Thyroid gland (tissue), 4 donors: ENCODE measurements at places on chromosomes 7 and 10. TPM values are rescaled to one million over a fixed set of nuclear protein-coding genes. Genes with fewer than 3 reads are reported as not detected.

CLDN15 gene
- 5.6 TPM for total RNA-seq

GIMAP1 gene
- 10.7 TPM for total RNA-seq

ARMC10 gene
- 72.4 TPM for total RNA-seq

DPP6 gene
- total RNA-seq, result 97.7 TPM

ADRA2A gene
- 1.7 TPM for total RNA-seq

LIPF gene
- total RNA-seq, result not detected

MYL10 gene
- not detected for total RNA-seq

BAIAP2L1 gene
- total RNA-seq, result 20.9 TPM

CYP2E1 gene
- 0.20 TPM for total RNA-seq

TMEM243 gene
- total RNA-seq, result 132 TPM

DNA sequence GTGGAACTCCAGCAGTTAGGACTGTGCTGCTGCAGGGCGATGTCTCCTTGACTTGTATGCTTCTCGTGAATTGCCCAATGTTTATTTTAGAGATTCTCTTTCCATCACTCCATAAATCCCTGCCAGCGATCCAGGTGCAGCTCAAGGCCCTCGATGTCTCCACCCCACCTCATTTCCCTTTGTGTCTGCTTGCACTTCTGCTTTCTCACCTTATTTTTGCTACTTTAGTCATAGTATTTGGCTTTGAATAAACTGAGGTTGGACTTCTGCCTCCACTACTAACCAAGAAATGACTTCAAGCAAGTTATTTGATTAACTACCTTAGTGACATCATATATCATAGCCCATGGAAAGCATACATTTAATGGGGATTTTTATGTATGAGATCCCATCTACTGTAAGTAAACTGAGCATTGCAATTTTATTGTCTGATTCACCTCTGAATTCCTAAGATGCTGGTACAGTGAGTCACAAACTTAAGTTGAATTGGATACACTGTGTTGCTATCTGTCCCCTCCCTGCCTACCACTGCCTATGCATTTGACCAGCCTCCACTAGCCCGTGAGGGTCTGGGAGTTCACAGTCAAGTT, 255.8 kb downstream of the ABCA13 start:
- no peak overlapping the region for H3K27ac ChIP-seq
- no peaks in the 10 kb centered on the region for H3K36me3 ChIP-seq
- no peaks in the 10 kb centered on the region for H3K4me1 ChIP-seq
- no peaks in the 10 kb centered on the region for H3K27me3 ChIP-seq
- no peak for DNase-seq

- H3K4me1 ChIP-seq, result no peaks in the 10 kb centered on the region
- DNase-seq, result no peak
- no peaks in the 10 kb centered on the region for H3K27me3 ChIP-seq
- H3K27ac ChIP-seq, result peak overlapping the region; percentile 13
- no peak overlapping the region for H3K4me3 ChIP-seq
Observed at GRCh38 chr7:114979803-114980507, 58.1 kb downstream of the MDFIC start.

DNA sequence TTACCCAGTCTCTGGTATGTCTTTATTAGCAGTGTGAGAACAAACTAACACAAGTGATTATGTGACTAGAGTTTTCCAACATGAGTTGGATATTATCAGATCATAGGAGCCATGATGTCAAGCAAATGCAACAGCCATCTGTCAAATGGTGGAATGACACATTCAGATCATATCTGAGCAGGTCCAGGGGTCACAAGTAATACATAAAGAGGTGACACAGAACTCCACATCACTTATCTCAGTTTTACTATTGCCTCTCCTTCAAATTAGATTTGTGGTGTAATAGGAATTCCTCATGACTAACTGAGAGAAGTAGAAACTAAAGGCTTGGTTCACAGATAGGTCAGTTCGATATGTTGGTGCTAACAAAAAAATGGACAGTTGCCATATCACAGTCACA, 12.2 kb upstream of the SAMD9L start:
- no peak for DNase-seq
- no peak overlapping the region for H3K27ac ChIP-seq
- H3K4me3 ChIP-seq, result no peak overlapping the region
- H3K27me3 ChIP-seq, result no peaks in the 10 kb centered on the region
- no peaks in the 10 kb centered on the region for H3K4me1 ChIP-seq

DNA sequence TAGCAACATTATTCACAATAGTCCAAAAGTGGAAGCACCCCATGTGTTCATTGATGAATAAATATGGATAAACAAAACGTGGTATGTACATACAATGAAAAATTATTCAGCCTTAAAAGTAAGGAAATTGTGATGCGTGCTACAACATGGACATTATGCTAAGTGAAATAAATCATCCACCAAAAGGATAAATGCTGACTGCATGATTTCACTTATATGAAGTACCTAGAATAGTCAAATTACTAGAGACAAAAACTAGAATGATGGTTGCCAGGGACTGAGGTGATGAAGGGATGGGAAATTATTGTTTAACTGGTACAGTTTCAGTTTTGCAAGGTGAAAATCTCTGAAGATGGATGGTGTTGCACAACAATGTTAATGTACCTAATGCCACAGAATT, 56.6 kb downstream of the THSD7A start:
- no peak for DNase-seq
- no peak overlapping the region for H3K4me3 ChIP-seq
- no peaks in the 10 kb centered on the region for H3K27me3 ChIP-seq
- no peaks in the 10 kb centered on the region for H3K36me3 ChIP-seq
- no peaks in the 10 kb centered on the region for H3K4me1 ChIP-seq

DNA sequence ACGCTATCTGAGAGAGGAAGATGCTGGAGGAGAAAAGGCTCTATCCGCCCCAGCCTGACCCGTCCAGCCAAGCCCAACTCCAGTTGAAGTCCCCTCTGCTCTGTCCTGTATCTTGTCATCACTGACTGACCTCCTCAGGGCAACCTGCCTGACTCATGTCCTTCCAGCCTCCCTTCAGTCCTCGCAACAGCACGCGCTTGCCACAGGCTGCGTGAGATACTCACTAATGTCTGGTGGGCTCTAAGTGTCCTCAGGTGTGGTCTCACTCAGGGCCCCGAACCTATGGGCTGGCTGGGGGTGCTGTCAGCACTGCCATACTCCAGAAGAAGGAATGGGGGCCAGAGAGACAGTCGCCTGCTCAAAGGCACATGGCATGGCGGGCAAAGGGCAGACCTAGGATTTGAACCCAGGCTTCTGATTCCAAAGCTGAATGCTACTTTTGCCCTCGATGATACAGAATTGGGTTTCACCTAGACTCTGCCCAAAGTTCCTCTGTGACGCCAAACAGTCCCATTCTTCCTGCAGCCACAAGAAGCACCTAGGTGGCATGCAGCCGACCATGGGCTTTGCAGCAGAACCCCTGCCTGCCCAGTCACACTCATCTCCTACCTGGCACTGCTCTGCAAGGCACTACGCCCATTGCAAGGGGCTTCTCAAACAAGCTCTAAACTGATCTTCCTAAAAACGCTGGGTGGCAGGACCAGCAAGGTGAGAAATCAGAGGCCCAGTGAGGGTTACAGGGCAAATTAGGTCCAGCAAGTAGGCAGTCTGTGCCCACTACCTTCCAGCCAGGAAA, 8.5 kb downstream of the FAM53B start:
- DNase-seq, result no peak
- peaks cover 99% of the 10 kb centered on the region for H3K4me1 ChIP-seq
- H3K4me3 ChIP-seq, result no peak overlapping the region
- H3K27ac ChIP-seq, result peak overlapping the region; percentile 98

DNA sequence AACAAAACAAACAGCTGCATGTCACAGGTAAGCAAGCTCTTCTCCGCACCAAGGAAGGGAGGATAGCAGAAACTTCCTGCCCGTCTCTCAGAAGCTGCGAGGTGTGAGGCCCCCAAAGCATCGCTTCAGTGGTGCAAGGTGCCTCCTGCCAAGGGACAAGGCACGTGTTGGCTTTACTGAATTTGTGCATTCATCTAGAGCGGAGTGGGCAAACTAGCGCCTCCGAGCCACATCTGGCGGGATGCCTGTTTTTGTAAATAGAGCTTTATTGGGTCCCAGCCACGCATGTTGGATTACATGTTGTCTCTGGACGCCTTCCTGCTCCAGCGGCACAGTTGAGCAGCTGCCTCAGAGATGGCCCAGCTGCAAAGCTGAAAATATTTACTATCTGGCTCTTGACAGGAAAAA, 27.7 kb downstream of the PHYH start:
- peaks cover 10% of the 10 kb centered on the region for H3K4me1 ChIP-seq
- H3K27ac ChIP-seq, result no peak overlapping the region

- H3K4me1 ChIP-seq, result peaks cover 25% of the 10 kb centered on the region
- no peak overlapping the region for H3K27ac ChIP-seq
- H3K4me3 ChIP-seq, result no peak overlapping the region
- no peaks in the 10 kb centered on the region for H3K27me3 ChIP-seq
- DNase-seq, result peak; percentile 66
Observed at GRCh38 chr7:108063520-108063933, 60.6 kb upstream of the LAMB1 start.

DNA sequence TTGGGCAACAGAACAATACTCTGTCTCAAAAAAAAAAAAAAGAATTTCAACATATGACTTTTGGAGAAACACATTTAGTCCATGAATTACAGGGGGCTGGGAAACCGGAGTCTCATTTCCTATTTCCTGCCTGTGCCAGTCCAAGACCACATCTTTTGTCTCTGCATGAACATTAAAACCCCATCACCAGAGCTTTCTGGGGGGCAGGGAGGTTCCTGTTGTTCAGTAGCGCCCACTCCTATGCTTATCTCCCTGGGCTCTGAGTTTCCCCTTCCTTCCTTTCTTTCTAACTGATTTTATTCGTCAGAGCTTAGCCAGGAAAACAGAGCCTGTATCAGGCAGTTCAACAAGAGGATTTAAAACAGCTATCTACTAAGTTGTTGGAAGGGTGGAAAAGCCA, 119.3 kb downstream of the CALN1 start:
- DNase-seq, result no peak
- no peak overlapping the region for H3K4me3 ChIP-seq
- H3K27ac ChIP-seq, result no peak overlapping the region
- H3K27me3 ChIP-seq, result no peaks in the 10 kb centered on the region

DNA sequence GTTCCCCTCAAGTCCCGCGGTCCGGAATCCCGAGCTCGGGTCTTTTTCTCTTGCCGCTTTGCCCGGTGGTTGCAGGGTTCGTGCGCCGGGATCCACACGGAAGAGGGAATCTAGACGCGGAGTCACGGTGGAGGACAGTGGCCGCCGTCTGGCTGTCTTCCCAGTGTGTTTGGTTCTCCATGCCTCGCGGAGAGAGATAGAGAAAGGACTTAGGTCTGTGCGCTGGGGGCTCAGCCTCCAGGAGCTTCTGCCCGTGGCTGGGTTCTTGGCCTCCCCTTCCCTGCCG, 1.6 kb downstream of the FFAR4 start:
- no peak overlapping the region for H3K4me3 ChIP-seq
- no peaks in the 10 kb centered on the region for H3K36me3 ChIP-seq
- H3K27me3 ChIP-seq, result peaks cover 10% of the 10 kb centered on the region
- no peaks in the 10 kb centered on the region for H3K4me1 ChIP-seq
- H3K27ac ChIP-seq, result no peak overlapping the region
- no peak for DNase-seq

GRCh38 chr7:141550386-141551093, 670 bp upstream of the AGK start:
- H3K27me3 ChIP-seq, result no peaks in the 10 kb centered on the region
- DNase-seq, result peak; percentile 12
- peak overlapping the region; percentile 86 for H3K4me3 ChIP-seq
- H3K27ac ChIP-seq, result peak overlapping the region; percentile 43
- H3K4me1 ChIP-seq, result peaks cover 8% of the 10 kb centered on the region

DNA sequence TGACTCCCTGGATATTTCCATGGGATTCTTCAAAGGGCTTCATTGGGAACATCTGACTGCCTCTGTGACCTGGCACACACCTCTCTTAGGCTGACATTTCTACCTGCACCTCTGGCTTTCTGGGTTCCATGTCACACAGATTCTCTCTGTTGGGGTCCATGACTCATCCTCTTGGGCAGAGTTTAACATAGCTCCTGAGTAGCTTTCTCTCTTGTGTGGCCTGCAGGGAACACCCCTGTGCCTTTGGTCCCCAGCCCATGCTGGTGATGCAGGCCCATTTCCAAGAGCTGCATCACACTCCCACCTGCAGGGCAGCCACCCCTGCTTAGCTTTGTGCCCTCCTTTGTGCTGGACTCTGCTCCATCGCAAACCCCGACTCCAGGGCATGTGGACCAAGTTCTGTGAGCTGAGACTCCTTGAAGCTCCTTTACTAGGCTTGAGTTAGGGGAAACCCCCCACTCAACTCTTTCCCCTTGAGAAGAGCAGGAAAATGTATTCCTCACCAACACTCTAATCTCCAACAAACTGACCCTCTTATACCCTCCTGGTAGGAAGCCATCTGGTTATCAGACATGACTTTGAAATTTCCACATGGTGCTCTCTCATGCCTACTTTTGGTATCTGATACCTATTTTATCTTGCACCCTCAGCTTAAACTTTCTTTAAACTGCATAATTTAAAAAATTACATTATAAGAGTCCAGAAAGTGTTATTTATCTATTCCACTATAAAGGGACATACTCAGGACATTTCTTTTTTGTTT, 93.3 kb downstream of the ZNF777 start:
- H3K27ac ChIP-seq, result no peak overlapping the region
- H3K4me3 ChIP-seq, result no peak overlapping the region

DNA sequence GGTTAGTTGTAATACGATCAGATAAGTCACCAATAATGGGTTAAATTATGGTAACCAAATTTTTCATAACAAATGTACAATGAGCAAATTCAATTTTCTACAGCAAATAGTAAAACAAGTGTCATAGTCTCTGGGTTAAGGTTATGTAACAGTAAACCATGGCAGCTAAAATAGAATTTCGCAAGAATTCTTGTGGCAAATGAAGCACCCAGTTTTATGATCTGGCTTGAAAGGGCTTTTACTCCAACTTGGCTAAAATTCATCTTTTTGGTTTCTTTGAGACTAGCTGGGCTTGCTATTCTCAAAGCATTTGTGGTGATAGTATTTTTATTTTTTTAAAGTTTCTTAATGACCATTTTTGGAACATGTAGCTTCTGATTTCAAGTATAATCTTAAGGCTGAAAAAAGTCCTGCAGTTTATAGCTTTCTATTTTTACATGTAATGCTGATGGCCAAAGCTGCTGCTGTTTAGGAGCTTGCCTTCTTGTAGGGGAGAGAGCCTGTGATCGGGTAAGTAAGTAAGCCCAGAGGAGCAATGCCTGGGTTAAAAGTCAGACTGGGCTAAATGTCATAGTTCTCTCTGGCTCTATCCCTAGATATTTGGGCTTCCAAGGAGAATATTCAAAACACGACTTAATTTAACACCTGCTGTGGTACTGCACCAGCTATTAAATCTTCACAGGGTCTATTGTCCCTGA, 55.5 kb upstream of the SYPL1 start:
- no peak overlapping the region for H3K4me3 ChIP-seq
- H3K4me1 ChIP-seq, result peaks cover 10% of the 10 kb centered on the region
- no peaks in the 10 kb centered on the region for H3K27me3 ChIP-seq
- H3K27ac ChIP-seq, result no peak overlapping the region

DNA sequence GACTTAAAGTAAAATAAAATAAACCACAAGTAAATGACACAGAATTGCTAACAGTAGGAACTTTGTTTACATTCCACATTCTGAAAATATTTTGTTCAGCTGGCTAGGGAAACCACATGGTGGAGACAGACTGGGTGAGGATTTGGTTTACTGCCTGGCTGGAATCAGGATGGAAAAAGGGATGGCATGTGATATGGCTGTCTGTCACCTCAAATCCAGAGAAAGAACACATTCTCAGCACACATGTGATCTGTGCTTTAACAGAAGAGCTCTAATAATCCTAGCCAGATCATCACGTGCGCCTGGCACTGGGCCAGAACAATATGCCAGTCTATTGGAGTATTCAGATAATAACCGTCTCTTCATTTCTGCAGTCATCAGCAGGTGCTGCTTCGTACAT, 90.9 kb upstream of the PIP4K2A start:
- H3K4me3 ChIP-seq, result no peak overlapping the region
- H3K36me3 ChIP-seq, result no peaks in the 10 kb centered on the region
- no peaks in the 10 kb centered on the region for H3K27me3 ChIP-seq
- peaks cover 3% of the 10 kb centered on the region for H3K4me1 ChIP-seq
- peak; percentile 5 for DNase-seq
